ENCODE measurements at places on chromosomes 12 and 14.

DNA sequence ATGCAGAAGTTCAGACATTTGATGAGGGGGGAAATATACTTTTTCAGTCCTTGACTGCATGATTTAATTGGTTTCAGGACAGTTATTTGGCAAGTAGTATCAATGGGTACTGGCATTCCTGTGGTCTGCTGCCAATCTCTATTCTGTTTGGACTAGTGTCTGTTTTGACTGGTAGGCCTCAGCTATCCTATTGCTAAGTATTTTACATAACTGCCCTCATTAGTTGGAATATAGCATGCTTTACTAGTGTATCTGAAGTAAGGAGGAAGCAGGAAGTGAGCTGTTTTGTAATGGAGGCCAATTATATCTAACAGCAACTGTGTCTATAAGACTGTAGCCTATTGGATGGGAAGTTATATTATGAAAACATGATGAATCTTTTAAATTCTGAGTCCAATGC is 104.3 kb downstream of the FLRT2 start:
- no peak for DNase-seq

GRCh38 chr12:96774496-96775256 is 132.4 kb upstream of the NEDD1 start:
- DNase-seq: no peak

DNA sequence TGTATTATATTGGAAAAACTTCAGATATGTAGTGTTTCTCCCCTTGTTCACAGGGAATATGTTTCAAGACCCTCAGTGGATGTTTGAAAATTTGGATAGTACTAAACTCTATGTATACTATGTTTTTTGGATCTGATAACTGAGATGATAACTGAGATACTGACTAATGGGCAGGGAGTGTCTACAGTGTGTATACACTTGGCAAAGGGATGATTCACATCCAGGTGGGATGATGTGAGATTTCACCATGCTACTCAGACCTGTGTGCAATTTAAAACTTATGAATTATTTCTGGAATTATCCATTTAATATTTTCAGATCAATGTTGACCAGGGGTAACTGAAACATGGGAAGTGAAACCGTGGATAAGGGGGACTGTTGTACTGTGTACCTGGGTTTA is 13.8 kb downstream of the RAD51B start:
- DNase-seq: no peak

DNA sequence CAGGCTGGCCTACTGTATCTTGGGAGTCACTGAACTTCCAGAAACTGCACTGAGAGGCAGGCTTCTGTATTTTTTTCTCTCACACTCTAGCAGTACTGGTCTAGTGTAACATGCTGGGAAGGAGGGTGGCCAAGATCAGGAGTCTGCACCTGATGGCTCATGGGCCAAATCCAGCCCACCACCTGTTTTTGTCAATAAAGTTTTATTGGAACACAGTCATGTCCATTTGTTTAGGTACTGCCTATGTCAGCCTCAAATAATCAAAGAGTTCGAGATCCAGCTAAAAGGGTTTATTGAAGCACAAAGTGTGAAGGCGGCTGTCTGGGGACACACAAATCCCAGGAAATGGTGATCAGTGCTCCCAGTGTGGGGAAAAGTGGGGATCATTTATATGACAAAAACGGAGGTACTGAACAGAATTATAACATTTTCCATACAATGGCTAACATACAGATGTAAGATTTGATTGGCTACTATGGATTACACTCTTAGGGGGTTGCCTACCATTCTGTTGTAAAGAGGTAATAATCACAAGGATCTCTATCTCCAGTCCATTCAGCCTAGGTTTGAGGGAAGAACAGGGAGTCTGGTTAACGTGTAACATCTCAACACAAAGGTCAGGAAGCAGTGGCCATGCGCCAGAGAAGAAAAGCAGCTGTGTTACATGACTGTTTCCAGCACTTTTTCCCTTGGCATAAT is 12.9 kb downstream of the USP30 start:
- DNase-seq: no peak

DNA sequence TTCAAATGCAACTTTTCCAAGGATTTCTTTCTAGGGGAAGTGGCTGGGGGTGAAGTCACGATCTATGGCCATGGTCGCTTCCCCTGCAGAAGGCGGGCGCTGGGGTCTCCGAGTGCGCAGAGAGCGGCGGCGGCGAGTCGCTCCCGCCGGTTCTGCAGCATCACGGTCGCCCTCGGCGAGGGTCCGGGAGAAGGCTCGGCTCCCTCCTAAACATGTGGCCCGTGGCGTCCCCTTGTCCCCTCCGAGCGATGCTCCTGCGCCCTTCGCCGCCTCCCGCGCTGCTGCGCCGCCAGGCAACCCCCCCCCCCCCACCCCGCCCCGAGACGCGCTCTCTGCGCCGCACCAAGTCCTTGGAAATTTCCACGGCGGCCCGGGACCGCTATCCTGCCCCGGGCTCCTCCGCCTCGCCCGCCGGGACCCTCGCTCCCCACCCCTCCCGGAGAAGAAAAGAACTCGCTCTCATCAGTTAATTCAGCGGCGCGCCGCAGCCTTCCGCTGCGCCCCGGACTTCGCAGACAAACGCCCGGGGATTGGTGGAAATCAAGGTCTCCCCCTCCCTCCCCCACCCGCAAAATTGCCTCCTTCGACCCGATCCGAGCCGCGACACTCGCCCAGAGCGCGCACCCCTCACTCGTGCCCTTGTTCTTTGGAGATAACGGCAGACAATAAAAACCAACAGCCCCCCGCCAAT is at the start of gene ST8SIA1:
Gene ST8SIA1, minus strand, starts transcription at position 298 of the 691 bp plus-strand sequence. CDS start 475 bp downstream, outside the sequence.
- DNase-seq: peak; percentile 23

- DNase-seq: no peak
These were observed 13.1 kb upstream of the SMCO3 start for GRCh38 chr12:14827043-14827442.

GRCh38 chr14:92959189-92959531 is 36.2 kb downstream of the CHGA start:
- no peak for DNase-seq

GRCh38 chr12:94973221-94973620 is 30.3 kb downstream of the NDUFA12 start:
- no peak for DNase-seq

GRCh38 chr12:66241061-66242043 is 52.3 kb downstream of the IRAK3 start:
- no peak for DNase-seq

DNA sequence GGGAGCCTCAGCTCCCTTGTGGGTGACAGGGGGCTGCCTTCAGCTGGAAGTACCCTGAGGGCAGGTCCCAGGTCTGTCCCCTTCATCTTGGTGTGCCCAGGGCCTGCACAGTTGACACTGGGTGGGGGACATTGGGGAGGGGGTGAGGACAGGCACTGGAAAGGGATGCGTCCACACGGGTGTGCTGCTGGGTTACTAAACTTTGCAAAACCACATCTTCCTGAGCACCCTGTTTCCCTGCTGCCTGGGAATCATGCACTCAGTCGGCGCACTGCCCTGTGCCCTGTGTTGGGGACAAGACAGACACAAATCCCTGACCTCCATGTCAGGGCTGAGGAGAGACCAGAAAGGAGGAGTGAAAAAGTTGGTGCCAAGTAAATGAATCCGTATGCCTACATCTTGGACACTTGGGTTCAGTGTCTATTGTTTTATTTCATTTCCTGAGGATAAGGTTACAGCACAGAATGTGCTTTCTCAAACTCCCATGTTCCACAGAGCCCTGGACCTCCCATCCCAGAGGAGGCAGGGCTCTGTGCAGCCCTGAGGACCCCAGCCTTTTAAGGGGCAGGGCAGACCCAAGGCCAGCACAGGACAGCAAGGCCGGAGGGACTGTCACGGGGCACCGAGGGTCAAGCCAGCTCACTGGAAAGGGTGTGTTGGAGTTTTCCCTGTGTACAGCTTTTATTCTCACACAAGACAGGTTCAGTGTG is 2.9 kb upstream of the SLC25A29 start:
- DNase-seq: no peak

DNA sequence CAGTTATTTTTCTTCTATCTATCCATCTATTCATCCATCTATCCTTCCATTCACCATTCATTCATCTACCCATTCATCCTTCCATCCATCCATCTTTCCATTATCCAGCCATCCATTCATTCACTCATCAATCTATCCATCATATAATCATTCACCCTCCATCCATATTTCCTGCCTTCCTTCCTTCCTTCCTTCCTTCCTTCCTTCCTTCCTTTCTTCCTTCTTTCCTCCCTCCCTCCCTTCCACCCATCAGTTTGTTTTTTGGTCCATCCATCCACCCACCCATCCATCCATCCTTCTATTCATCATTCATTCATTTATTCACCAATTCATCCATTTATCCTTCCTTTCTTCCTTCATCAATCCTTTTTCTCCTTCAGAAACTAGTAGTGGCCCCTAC is 34.3 kb upstream of the NOS1 start:
- DNase-seq: no peak

- DNase-seq: no peak
These were observed 189.7 kb downstream of the BCAT1 start for GRCh38 chr12:24759155-24759554.

DNA sequence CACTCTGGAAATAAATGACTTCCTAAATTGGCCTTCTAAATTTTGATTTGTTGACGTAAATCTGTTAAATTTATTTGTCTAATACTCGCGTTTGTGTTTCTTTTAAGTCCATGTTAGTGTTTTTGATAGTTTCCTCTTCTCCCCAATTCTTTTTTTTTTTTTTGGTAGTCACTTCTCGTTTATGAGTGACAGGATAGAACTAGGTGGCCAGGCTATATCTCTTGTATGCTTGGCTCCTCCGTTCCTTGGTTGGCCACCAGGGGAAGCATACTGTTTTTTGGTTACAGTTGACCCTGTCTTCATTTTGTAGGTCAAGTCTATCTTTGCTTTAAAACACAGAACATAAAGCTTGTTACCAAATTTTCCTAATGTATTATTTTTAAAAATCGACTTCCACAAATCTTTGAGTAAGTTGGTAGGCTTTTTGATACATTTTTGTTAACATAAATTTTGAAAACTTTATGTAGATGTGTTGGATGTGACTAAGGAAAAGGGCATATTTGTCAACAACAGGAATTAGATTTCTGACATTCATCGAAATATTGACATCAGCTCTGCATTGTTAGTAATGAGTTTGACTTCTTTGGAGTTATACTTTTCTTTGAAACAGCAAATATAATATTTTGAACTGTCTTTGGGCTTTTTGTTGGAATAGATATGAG is 2.2 kb downstream of the RCOR1 start:
- DNase-seq: peak; percentile 37

DNA sequence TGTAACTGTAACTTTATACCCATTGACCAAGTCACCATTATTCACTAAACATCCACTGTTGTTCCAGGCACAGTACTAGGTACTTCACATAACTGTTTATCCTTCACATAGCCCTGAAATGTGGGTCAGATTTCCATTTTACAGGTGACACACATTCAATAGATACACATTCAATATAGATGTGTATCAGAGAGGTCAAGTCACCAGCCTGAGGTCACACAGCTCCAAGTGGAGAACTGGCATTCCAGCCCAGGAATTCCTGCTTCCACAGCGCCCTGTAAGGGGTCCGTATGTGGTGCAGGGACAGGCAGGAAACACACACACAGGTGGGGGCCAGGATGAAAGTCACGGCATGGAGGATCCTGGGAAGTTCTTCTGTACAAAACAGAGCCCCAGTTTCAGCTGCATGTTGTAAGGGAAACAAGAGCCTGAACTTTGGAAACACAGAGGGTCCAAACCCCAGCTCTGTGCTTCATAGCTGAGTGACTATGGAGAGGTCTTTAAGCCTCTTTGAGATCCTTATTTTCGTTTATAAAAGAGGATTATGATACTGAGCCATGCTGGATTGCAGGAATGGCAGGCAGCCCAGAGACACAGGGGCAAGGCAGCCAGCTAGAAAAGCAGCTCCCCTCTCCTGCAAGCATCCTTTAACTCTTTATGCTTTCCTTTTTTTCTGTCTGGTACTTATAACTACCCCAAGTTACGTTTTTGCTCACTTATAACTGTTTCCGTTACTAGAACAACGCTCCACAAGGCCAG is 50.3 kb upstream of the DICER1 start:
- no peak for DNase-seq

GRCh38 chr14:35438910-35439713 is 34.6 kb upstream of the NFKBIA start:
- no peak for DNase-seq

- no peak for DNase-seq
These were observed 141.3 kb downstream of the ERC1 start for GRCh38 chr12:1132311-1132710.
